Thymus (tissue), 14 donors: ENCODE measurements at places on chromosomes 4 and X. TPM values are rescaled to one million over a fixed set of nuclear protein-coding genes. Genes with fewer than 3 reads are reported as not detected.
A peak's percentile ranks its signal among the peaks of the same experiment; 100 is the strongest.

DNA sequence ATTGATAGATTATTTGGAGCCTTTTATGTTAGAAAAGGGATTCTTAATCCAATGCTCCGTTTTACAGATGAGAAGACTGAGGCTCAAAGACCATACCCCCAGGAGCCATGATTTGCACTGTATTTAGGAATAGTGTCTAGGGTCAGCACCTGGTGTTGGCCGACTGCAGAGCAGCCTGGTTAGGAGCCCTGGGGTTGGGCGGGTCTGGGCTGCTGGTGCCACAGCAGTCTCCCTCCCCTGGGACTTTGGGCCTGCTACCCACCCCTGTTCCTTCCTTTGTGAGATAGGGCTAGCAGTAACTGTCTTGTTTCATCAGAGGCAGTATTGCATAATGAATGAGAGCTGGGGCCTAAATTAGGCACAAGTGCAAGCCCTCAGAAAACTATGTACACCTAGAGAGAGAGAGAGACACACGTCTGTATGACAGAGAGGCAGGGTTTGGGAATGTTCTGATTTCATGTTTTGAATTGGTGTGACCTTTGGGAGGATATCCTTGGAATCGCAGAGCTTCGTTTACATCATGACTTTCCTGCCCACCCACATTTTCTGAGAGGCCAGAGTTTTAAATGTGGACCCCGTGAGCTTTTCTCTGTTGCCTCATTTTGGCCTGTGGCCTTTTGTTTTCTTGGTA lies 111.7 kb downstream of the PTTG2 start:
- no peak for DNase-seq

DNA sequence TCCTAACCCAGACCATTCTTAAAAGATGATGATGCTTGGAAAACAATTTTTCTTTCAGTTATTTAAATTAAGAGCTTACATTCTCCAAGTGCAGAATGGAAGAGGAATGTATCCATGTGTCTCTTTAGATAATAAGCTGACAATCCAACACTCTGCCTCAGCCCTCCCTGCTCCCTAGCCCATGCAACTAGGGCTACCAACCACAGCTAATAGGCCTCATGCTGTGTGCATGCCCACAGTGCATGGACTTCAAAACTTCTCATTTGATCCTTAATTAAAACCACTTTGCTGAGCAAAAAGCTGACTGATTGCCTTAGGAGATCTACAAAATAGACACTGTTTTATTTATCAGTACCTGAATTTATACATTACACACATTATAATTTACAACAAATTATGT lies 473.9 kb downstream of the GALNTL6 start:
- no peak for DNase-seq

GRCh38 chr4:122534776-122535175 lies 78.3 kb upstream of the IL2 start:
- no peak for DNase-seq

DNA sequence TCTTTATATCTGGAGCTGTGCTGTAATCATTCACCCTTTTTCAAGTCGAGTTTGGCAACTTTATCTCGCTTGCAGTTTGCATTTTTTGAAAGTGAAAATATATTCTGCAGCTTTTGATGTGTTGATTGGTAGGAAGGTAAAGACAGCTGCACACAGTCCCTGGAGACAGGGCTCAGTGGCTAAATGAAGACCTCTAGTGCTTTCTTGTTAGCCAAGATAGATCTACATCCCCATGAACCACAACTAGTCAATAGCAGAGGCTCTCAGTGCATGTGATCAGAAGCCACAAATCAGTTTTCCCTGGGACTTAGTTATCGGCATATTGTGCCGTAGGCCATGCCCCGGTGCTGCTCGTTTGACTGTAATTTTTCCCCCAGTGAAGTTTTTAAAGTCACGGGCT lies 587.7 kb upstream of the PITX2 start:
- DNase-seq, result no peak

DNA sequence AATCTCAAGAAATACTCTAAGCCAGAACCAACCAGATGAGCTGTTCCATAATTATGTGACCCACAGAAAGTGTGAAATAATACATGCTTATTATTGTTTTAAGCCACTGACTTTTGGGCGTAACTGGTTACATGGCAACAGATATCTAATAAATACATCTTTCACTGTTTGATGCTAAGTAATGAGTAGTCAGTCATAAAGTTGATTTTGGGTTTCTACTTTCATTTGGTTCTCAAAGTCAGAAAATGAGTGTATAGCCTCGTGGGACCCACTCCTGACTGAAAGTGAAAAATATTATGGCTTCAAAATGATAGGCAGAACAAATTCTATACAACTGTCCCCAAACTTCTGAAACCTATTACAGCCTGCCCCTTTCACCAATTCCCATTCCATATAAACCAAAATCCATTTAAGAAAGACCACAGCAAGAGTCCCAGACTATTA lies 88.0 kb upstream of the CBR4 start:
- DNase-seq, result no peak

DNA sequence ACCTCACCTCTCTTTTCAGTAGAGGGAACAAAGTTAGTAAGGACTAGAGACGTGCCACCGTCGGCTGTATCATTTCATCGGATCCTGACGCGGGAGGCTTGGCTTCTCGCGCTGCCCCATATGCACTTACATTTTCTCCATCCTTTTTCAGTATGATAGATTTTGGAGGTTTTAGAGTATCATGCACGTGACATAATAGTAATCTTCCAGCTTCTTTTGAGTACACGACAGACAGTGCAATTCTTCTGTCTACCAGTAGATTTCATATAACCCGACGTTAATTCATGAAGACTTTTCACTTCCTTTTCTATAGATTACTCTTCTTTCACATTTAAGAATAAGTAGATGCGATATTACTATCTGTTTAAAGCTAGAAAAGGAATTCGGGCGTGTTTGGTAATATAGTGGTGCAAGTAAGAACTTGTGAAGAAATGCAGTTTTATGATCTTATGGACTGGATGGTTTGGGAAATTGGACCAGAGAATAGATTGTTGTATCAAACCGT lies 1.0 kb downstream of the CDS1 start:
- DNase-seq, result no peak

GRCh38 chrX:72100824-72101351 lies 30.8 kb downstream of the RTL5 start:
- DNase-seq, result peak; percentile 60

- no peak for DNase-seq
These were observed 1.9 kb downstream of the ADGRA3 start for GRCh38 chr4:22514001-22514400.

- DNase-seq, result peak; percentile 53
These were observed 103.5 kb downstream of the LDB2 start for GRCh38 chr4:16794816-16795445.

Gene PCDH18
- 1.7 TPM for polyA plus RNA-seq

Gene GPC4
- 8.4 TPM for polyA plus RNA-seq

Gene AFF2
- 1.3 TPM for polyA plus RNA-seq
